ENCODE measurements at places on chromosomes 11 and 22.

GRCh38 chr11:44398266-44399030 lies 88.5 kb upstream of the ALX4 start:
- no peak for DNase-seq

- no peak for DNase-seq
These were observed 3.5 kb upstream of the TSPO start for GRCh38 chr22:43147821-43148220.

DNA sequence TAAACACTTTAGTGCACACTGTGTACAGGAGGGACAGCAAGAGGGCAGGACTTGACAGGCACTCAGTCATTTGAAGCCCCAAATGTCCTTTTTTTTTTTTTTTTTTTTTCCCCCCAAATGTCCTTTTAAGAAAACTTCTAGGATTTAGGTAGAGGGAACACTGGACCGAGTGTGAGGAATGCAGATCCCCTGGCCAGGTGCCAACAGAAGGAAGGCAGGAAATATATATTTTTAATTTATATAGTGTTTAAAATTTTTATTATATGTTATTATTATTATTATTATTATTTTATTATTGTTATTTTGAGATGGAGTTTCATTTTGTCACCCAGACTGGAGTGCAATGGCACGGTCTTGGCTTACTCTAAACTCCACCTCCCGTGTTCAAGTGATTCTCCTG lies 35.5 kb downstream of the ARHGAP8 start:
- no peak for DNase-seq

DNA sequence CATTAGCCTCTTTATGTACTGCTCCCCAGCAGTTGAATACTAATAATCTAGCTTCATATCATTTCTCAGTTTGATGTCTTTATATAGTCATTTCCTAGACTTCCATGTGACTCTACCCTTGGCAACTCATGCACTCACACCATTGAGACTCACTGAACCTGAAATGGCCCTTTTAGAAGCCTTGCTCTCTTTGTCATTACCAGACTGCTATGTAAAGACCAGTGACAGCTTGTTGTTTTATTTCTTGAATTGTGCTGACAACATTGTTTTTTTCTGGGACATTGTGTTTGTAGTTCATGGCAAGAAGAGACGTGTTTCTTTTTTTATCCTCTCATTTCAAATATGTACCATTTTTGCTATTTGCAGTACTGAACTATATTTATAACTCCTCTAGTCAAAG lies 256.5 kb downstream of the CNTN5 start:
- DNase-seq = no peak

- peak; percentile 39 for DNase-seq
These were observed 31.9 kb downstream of the PDGFB start for GRCh38 chr22:39212721-39213376.

DNA sequence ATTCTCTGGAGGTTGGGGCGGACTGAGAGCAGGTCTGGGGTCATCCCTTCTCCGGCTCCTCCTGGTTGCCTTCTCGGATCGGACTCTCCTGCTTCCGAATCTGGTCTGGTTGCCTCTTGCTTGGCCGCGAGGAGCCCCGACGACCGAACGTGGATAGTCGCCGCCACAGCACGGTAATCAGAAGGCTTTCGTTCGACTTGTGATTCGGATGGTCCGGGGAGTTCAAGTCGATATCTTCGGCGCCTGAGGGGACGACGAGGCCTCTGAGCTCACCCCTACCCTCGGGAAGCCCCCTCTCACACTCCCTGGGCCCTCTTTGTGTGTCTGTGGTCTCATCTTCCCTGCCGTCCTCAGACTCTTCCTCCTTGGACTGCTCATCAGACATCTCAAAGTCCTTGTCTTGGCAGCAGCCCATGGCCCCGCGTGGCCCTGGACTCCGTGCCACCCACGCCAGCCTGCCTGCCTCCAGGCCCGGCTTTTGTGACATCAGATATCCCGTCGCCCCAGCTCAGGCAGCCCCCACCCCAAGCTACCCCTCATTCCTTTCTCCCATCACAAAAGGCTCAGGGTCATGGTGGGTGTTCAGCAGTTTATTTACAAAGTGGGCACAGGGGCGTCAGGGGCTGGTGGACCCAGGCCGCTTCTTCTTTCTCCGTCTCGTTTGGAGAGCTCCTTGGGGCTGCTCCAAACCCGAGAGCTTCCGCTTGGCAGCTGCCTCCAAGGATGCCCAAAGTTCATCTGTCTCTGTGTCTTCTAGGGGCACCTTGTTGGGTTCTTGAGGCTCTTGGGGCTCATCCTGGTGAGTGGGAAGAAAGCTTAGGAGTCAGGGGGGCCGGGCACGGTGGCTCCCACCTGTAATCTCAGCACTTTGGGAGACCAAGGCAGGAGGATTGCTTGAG lies at the start of gene TEX54:
Gene TEX54 (minus strand): TSS at position 506 of the 899 bp plus-strand sequence.
- no peak for DNase-seq

All from HS-27A (cell line).